ENCODE measurements at places on chromosomes 6 and 20.
A peak's percentile ranks its signal among the peaks of the same experiment; 100 is the strongest.

GRCh38 chr20:34083137-34083536 is 28.9 kb downstream of the EIF2S2 start:
- no peaks in the 10 kb centered on the region for H3K27me3 ChIP-seq
- no peak overlapping the region for H3K4me3 ChIP-seq
- no peak for DNase-seq
- no peaks in the 10 kb centered on the region for H3K4me1 ChIP-seq
- H3K36me3 ChIP-seq, result peaks cover 72% of the 10 kb centered on the region
- no peak overlapping the region for H3K27ac ChIP-seq

DNA sequence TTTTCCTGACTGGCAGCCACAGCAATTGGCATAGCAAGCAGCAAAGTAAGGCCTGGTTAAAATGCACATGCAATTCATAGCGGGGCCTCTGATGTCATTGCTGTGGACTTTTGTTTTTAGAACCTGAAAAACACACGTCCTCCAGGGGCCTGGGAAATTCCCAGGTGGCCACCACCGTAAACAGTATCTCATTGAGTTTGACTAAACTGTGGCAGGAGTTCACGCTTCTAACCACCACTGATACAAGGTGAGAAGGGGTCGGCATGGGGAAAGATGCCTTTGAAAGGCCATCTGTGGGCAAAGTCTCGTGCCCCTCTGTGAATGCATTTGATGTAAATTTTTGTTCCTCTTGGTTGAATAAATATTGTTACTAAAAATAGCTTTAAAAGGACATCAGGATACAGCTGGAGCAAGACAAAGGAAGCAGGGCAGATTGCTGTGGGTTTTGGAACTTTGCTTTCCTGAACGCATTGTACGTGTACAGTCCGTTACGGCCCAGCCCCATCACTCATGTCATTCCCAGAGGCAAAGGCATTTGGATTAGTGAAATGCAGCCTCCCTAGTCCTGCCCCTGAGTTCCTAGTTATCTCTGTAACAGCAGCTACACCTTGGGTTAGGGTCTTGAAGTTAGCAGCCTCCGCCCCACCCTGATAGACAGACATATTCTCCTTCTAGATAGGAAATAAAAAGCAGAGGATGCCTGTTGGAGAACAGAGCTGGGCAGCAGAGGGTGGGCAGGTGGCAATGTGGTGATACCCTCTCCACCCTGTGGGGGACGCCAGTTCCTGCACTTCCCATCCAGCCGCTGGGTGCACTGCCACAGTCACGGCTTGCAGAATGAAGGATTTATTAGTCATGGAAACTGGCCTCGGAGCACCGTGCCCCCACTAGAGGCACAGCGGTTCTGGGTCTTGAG is 80.3 kb downstream of the ZDHHC14 start:
- H3K27ac ChIP-seq, result no peak overlapping the region
- DNase-seq, result peak; percentile 82
- no peaks in the 10 kb centered on the region for H3K36me3 ChIP-seq
- H3K4me3 ChIP-seq, result no peak overlapping the region
- no peaks in the 10 kb centered on the region for H3K4me1 ChIP-seq
- H3K27me3 ChIP-seq, result no peaks in the 10 kb centered on the region

GRCh38 chr6:78523622-78524021 is 343.7 kb upstream of the IRAK1BP1 start:
- no peaks in the 10 kb centered on the region for H3K27me3 ChIP-seq
- no peak overlapping the region for H3K4me3 ChIP-seq
- no peak overlapping the region for H3K27ac ChIP-seq
- DNase-seq, result no peak
- no peaks in the 10 kb centered on the region for H3K36me3 ChIP-seq
- no peaks in the 10 kb centered on the region for H3K4me1 ChIP-seq

DNA sequence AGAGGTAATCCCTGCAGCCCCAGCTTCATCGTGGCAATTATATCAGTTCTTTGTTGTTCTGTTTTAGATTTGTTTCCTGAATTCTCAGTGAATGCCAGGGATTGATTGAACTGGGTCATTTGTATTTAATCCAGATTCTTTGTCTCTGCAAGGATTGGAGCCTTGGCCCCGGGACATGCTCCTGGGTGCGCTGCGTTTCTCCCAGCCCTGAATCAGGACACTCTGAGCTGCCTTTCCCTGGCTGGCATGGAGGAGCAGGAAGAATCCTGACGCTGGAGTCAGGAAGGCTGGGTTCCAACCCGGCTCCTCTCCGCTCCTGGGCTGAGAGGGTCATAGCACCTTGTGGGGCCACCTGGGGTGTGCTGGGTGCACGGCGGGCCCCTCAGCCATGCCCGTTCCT is 545.6 kb downstream of the QKI start:
- no peak for DNase-seq
- H3K4me1 ChIP-seq, result peaks cover 4% of the 10 kb centered on the region
- no peak overlapping the region for H3K4me3 ChIP-seq
- no peaks in the 10 kb centered on the region for H3K36me3 ChIP-seq
- no peak overlapping the region for H3K27ac ChIP-seq

DNA sequence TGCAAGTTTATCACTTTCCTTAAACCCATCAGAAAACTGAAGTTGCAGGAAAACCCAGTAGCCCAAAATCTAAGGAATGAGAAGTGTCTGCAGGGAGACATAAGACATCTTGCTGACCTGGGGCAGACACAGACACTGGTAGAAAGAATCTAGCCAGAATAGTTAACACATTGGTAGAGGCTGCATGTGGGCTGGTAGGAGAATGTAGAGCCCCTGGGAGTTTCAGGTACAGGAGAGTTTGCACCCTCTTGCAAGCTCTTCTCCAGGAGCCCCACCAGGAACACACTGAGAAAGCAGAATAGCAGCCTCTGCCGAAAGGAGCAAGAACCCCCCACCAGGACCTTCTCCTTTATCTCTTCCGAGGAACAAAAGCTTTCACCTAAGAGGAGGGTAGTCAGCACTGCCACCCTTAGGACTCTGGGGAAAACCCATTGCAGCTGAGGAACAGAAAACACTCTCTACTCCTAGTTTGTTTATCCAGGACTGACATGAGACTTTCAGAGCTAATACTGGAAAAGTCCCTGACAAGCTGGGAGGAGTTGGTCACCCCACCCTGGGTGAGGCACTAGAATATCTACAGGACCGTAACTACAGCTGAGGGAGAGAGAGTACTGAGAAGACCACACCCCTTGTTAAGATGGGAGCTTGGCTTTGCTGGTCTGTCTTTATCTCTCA is 10.5 kb upstream of the OGFRL1 start:
- H3K36me3 ChIP-seq, result no peaks in the 10 kb centered on the region
- H3K27ac ChIP-seq, result no peak overlapping the region
- H3K4me3 ChIP-seq, result no peak overlapping the region
- DNase-seq, result peak; percentile 62
- no peaks in the 10 kb centered on the region for H3K27me3 ChIP-seq

DNA sequence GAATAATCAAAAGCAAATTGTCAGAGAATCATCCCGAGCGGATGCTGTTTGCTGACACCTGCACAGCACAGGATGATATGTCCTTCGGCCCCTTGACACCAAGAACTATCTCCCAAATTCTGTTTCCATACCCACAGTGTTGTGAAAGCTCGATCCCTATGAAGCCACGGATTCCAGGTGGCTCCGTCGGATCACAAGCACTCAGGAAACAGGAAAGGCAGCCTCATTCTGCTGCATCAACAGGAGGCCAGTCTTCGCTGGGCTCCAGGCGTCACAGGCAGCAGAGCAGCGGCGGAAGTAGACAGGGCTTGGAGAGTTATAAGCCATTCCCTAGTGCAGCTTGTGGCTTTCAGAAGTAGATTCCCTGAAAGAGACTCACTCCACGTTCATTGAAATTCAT is 342.3 kb downstream of the C6orf118 start:
- no peaks in the 10 kb centered on the region for H3K27me3 ChIP-seq
- H3K4me1 ChIP-seq, result no peaks in the 10 kb centered on the region
- no peak overlapping the region for H3K27ac ChIP-seq
- DNase-seq, result peak; percentile 53
- no peak overlapping the region for H3K4me3 ChIP-seq
- H3K36me3 ChIP-seq, result no peaks in the 10 kb centered on the region

DNA sequence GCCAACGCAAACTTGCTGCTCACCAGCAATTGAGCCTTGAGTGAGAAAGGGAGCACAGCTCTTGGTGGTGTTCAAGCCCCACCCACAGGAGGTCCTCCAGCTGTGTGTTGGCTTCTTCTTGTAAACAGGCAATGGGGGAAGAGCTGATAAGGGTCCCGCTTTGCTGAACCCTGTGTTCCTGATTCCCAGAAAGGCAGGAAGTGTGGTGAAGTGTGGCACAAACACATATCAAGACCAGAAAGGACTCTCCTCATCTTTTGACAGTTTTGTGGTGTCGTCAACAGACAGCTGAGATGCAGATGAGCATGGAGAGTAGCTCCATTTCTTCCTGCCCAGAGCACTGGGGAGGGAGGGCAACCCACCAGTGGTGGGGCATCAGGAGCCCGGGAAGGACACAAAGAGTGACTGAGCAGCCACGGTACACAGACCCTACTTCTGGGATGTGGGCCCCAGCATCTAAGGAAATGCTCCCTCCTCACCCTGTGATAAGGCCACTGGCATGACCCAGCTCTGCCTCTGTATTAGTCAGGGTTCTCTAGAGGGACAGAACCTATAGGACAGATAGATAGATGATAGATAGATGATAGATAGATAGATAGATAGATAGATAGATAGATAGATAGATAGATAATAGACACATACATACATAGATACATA is 188.9 kb upstream of the TAB2 start:
- H3K4me1 ChIP-seq, result no peaks in the 10 kb centered on the region
- H3K27ac ChIP-seq, result no peak overlapping the region
- DNase-seq, result no peak
- H3K4me3 ChIP-seq, result no peak overlapping the region

GRCh38 chr6:93337014-93337413 is 82.3 kb downstream of the EPHA7 start:
- no peak overlapping the region for H3K27ac ChIP-seq
- no peaks in the 10 kb centered on the region for H3K27me3 ChIP-seq
- H3K4me3 ChIP-seq, result no peak overlapping the region
- no peak for DNase-seq
- no peaks in the 10 kb centered on the region for H3K4me1 ChIP-seq
- H3K36me3 ChIP-seq, result no peaks in the 10 kb centered on the region

GRCh38 chr6:94487371-94487770 is 1068.0 kb upstream of the EPHA7 start:
- no peak overlapping the region for H3K27ac ChIP-seq
- H3K27me3 ChIP-seq, result no peaks in the 10 kb centered on the region
- no peaks in the 10 kb centered on the region for H3K4me1 ChIP-seq
- no peak overlapping the region for H3K4me3 ChIP-seq

DNA sequence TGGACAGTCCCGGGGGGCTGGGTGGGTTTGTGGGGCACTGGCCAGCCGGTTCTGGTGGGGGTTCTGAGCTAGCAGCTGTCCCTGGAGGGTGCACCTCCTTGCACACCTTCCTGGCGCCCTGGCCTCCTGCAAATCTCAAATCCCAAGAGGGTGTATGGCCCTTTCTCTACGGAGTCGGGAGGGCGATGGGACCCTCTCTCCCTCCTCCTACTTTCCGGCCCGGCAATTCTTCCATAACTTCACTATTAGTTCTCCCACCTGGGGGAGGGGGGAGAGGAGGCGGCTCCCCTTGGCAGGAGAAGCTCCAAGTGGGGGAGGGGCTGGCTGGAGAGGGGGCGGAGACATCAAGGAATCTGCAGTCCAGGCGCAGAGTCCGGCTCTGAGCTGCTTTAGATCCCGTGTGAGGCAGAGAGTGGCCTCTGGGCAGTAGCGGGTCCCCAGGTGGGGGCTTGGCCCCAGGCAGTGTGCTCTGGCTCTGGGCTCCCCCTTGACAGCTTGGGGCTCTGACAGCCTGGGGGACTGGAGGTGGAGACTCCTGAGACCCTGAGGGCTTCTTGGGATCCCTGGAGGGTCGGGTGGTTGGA is 1.4 kb upstream of the LAMA5 start:
- no peaks in the 10 kb centered on the region for H3K27me3 ChIP-seq
- DNase-seq, result peak; percentile 90
- no peaks in the 10 kb centered on the region for H3K36me3 ChIP-seq
- peaks cover 34% of the 10 kb centered on the region for H3K4me1 ChIP-seq

Data from endodermal cell (in vitro differentiated cells).